ENCODE measurements at places on chromosomes 13 and 19.
A peak's percentile ranks its signal among the peaks of the same experiment; 100 is the strongest.

DNA sequence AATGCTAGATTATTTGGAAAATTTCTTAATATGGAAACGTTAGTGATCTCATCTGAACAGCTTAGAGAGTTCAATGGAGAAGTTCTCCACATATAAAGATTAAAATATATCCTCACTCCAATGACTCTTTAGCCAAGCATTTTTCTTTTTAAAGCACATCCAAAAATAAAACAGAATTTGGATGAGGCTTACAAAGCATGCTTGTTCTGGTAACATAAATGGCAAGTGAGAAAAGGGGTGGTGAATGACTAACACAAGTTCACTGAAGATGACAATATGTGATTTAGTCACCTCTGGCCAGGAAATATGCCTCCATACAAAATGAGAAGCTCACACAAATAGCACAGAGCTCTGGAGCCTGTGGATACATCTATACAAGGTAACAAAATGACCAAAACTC is 253.0 kb downstream of the PCDH20 start:
- no peaks in the 10 kb centered on the region for H3K4me1 ChIP-seq
- H3K36me3 ChIP-seq: no peaks in the 10 kb centered on the region
- H3K4me3 ChIP-seq: no peak overlapping the region
- H3K27me3 ChIP-seq: no peaks in the 10 kb centered on the region

- H3K36me3 ChIP-seq: peaks cover 4% of the 10 kb centered on the region
- peak overlapping the region; percentile 78 for H3K27ac ChIP-seq
- H3K4me3 ChIP-seq: peak overlapping the region; percentile 51
- no peak for DNase-seq
- peaks cover 26% of the 10 kb centered on the region for H3K4me1 ChIP-seq
Measured at GRCh38 chr13:20219577-20219976, 12.5 kb downstream of the GJB6 start.

DNA sequence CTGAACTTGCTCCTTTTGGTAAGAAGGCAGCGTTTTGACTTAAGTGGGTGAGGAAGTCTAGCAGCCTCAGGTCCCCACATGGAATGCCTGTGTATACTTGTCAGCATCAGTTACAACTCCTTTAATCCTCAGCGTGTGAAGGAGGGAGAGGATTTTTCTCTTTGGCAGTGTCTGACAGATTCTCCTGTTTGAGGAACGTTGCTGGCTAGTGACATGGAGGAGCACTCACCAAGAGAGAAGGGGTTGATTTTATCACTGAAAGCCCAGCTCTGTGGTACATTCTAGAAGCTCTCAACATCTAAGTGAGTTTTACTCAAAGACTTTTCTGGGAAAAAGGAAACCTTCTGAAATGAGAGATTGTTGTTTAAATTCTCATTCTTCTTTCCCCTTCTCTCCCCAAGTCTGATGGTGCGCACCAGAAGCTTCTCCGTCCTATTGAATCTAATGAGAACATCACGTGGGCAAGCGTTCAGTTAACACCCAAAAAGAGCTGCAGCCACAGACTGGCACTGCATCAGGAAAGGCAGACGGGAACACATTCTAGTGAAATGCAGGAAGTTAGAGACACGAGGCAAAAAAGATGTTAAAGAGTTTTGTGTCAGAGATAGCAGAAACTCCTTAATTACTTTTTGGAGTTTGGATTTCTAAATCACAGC is 58.2 kb downstream of the GJA3 start:
- no peak overlapping the region for H3K27ac ChIP-seq
- H3K27me3 ChIP-seq: peaks cover 22% of the 10 kb centered on the region
- H3K4me3 ChIP-seq: no peak overlapping the region
- no peak for DNase-seq
- no peaks in the 10 kb centered on the region for H3K36me3 ChIP-seq
- no peaks in the 10 kb centered on the region for H3K4me1 ChIP-seq

DNA sequence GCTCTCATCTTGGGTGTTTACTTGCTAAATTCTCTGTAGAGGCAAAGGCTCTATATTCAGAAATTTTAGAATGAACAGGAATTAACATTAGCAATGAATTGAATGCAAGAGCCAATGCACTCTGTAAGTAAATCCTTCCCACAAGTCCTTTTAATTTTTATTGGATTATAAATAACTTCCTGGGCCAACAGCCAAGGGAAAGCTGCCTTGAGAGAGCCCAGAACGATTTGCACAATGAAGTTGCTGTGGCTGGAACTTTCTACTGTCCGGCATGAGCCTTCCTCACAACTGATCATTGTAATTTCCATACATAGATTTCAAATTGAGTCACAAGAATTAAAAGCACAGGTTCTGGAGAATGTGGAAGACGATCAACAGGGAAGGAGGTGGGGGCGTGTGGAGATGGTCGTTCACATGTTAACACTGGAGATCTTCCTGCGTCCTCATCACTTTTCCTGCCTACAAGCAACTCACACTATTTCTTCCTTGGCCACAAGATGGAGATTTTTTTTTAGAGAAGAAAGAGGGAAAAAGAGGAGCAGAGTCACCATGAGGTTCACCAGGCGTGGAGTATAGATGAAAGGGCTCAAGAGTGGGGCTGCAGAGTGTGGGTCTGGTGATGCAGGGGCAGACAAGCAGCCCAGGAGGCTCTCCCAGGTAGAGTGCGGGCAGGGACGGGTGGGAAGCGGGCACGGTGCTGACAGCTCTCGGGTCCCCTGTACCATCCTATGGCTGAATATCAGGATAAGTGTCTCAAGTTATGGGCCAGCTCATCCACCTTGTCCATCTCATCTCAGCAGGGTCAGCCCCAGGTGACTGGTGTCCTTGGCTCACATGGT is 110.7 kb downstream of the SOX1 start:
- no peaks in the 10 kb centered on the region for H3K27me3 ChIP-seq
- no peaks in the 10 kb centered on the region for H3K36me3 ChIP-seq
- H3K27ac ChIP-seq: no peak overlapping the region
- no peaks in the 10 kb centered on the region for H3K4me1 ChIP-seq
- no peak overlapping the region for H3K4me3 ChIP-seq
- DNase-seq: no peak

DNA sequence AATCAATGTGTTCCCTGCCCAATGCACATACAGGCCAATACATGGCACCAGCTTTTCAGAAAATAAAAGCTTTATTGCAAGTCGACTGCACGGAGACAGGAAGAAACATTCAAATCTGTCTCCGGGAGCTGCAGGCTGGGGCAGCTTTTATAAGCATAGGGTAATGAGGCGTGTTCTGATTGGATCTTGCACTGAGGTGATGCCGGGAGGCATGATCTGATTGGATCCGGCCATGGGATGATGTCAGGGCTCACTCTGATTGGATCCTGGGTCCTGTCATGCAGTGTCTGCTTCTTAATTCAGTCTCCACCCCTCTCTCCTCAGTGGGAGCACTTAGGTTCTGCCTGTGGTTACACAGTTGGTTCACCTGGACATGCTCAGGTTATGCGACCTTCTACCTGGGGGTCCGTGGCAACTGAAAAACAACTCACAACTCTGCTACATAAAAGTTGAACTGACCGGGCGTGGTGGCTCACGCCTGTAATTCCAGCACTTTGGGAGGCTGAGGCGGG is 11.8 kb upstream of the FBN3 start:
- H3K27ac ChIP-seq: no peak overlapping the region
- no peak for DNase-seq
- no peak overlapping the region for H3K4me3 ChIP-seq
- H3K4me1 ChIP-seq: peaks cover 15% of the 10 kb centered on the region
- peaks cover 9% of the 10 kb centered on the region for H3K27me3 ChIP-seq
